Activated T-cell treated with anti-CD3 and anti-CD28 coated beads, Interleukin-2, amount 50 U/mL, for 24 hours (primary cell): ENCODE measurements at places on chromosomes 1 and 21.
A peak's percentile ranks its signal among the peaks of the same experiment; 100 is the strongest.

DNA sequence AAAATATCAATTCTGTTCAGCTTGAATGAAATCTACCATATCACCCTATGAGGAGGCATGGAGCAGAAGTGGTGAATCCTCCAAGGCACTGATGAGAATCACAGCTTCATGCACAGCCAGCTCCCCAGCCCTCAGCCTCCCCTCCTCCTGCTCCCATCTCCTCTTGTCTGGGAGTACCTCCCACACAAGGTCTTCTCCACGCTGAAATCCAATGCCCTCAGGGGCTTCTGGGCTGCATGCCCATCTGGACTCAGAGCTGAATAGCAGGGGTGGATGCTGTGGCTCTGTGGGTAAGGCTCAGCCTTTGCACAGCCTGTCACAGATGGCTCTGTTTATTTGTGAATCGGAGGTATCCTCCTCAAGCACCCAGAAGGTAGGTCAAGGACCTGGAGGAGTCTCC is 48.6 kb downstream of the KCNC4 start:
- DNase-seq, result no peak

DNA sequence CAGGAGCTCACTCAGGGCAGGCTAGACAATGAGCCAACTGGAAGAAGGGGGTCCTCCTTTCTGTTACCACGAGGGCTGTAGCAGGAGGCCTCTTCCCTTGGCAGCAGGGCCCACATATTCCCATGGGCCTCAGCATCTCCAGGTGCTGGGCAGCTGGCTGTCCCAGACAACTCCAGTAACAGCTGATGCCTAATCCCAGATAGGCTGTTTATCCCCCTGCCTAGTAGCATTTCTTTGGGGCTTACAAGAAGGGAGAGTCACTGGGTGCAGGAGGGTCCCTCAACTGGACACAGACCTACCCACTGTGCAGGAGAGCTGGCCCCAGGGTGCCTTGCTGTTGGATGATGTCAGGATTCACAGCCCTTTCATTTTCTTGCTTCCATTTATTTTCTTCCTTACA is 278.2 kb downstream of the DSCAM start:
- DNase-seq, result no peak

DNA sequence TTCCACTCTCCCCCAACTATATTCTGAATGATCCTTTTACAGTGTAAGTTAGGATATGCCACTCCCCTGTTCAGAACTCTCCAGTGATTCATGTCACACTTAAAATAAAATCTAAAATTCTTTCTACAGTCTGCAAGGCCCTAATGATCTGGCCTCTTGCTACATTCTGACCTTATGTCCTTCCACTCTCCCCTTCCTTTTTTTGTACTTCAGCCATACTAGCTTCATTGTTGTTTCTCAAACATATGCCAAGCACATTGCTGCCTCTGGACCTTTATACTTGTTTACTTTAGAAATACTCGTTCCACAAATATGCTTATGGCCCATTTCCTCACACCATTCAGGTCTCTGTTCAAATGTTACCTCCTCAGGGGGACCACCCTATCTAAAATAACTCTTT is 14.8 kb upstream of the PSMA5 start:
- DNase-seq, result no peak

DNA sequence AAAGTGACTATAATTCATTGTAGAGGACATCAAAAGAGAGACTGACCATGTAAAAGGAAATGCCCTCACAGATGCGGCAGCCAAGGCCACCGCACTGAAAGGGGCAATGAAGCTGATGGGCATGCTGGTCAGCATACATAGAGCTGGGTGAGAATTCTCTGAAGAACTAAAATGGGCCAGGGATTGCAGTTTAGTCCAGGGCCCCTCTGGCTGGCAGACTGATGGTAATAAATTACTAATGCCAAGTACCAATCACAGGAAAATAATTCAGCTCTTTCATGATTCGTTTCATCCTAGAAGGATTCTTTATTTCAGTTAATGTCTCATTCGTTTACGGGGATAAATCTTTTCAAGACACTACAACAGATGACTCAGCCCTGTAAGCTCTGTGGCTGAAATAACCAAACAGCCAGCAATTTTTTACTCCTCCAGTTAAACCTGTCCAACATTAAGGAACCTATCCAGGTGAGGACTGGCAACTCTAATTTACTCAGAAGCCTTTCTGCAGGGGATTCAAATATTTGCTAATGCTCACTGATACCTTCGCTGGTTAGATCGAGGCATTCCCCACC is 56.9 kb upstream of the MAP1LC3C start:
- no peak for DNase-seq

- DNase-seq, result no peak
These were observed 820.8 kb downstream of the BRINP3 start for GRCh38 chr1:189656628-189657530.

GRCh38 chr1:203680765-203681164 is 54.1 kb downstream of the ATP2B4 start:
- no peak for DNase-seq

- no peak for DNase-seq
These were observed 514.2 kb upstream of the ZP4 start for GRCh38 chr1:238404921-238405320.

DNA sequence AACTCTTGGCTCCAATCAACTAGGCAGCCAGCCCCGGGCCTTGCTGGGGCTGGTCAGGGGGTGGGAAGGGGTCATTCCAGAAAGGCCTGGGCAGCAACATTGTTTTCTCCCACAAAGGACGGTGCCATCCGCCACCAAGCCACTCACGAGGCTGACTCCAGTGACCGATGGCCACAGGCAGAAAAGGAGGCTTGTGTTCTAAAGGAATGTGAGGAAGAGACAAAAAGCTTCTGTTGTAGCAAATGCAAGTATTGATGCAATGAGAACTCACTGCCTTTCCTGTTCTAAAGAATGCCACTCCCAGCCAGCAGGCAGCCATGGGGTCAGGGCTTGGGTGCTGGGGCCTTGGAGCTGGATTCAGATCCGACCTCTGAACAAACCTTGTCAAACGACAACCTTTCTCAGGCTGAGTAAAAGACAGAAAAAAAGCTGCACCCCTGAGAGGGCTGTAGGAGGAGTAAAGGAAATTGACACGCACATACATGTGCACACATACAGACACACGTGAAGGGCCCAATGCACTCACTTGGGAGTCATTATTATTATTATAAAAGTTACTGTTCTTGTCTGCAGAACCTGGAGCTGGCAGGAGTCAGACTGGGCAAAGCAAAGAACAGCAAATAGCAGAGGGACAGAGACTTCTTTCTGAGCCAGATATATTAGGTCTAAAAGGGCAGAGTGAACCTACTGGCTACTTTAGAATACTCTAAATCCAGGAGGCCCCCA is 13.9 kb upstream of the PRMT2 start:
- no peak for DNase-seq

- no peak for DNase-seq
These were observed 51.4 kb downstream of the ZBTB18 start for GRCh38 chr1:244102468-244102867.

DNA sequence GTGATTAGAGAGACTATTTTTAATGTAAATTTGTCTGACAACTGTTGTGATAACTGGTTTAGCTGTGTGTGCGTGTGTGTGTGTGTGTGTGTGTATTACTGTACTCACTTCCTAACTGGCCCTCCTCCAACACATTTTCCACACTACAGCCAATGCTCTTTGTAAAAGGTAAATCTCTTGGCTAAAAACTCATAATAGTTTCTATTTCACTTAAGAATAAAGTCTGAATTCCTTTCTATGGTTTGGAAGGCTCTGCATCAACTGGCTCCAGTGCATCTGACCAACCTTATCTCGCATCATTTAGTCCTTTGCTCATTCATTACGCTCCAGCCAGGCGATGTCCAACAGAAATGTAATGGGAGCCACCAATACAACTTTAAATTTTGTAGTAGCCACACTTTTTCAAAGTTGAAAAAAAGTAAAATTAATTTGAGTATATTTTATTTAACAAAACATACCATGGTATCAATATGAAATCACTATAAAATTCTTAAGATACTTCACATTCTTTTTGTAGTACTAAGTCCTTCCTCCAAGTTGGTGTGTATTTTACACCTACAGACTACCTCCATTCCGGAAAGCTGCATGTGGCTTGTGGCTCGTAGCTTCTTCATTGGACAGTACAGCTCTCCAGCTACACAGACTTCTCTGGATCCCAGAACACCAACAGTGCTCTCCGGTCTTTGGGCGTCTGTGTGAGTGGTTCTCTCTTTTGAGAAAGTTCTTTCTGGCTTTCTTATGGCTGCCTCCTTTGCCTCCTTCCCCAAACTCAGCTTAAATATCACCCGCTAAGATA is 68.9 kb downstream of the NRIP1 start:
- no peak for DNase-seq

GRCh38 chr1:18079941-18080735 is 27.5 kb upstream of the IGSF21 start:
- no peak for DNase-seq

- DNase-seq, result no peak
These were observed 251.8 kb upstream of the USP24 start for GRCh38 chr1:55466921-55467320.

GRCh38 chr1:177185209-177185608 is 14.5 kb downstream of the BRINP2 start:
- no peak for DNase-seq

- DNase-seq, result no peak
These were observed 68.0 kb upstream of the BACH1 start for GRCh38 chr21:29230551-29231261.

DNA sequence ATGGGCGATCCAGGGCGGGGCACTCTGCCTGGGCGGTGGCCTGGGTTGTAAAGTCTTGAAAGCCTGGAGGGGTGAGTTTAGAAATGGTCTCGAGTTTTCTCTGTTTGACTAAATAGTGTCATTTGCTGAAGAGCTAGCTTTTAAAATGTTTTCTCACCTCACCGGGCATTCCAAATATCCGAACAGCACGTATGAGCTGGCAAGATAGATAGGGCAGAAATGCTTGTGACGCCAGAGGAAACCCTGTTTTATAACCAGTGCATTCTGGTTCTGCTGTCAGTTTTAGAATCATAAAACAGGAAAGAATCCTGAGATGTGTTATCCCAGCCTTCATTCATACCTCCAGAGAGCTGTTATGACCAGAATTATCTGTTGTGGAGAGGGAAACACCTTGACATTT is 725 bp downstream of the RTCA start:
- no peak for DNase-seq

GRCh38 chr1:202760589-202760988 is 47.6 kb downstream of the KDM5B start:
- DNase-seq, result no peak

- DNase-seq, result no peak
These were observed 83.0 kb upstream of the TSPAN2 start for GRCh38 chr1:115172270-115172669.

DNA sequence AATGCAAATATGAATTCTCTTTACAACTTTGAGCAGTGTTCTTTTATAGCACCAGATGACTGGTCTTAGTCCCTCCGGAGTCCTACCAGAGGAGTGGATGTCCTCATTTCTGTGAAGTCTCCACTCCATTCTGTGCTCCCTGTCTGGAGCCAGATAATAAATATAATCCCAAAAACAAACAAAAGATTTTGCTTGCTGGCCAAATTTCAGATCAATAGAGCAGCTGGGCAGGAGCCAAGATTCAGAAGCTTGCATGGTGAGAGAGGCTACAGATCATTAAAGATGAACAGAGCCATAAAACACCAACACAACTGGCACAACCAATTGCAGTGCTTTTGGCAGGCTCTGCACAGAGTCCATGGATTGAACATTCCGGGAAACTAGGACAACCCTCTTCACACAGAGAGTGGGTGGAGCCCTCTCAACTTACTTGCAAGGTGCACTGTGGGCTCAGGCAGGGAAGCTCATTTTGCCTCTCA is 231.5 kb upstream of the SNX7 start:
- no peak for DNase-seq

DNA sequence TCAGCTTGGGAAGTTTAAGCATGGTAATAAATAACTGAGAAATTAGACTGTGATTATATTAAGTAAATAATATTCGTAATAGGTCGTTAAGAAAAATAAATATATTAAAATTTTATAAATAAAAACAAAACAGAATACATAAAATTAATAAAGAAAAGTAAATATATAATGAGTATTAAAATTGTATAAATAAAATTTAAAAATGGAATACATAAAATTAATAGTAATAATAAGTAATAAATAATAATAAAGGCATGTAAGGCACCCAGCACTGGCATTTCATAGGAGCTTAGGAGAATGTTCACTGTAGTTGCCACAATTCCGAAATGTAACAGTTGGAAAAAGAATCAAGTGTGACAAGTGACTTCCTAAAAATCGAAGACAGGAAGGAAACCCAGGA is 45.8 kb upstream of the FHAD1 start:
- DNase-seq, result no peak

GRCh38 chr1:39501666-39502065 is 10.2 kb downstream of the BMP8A start:
- DNase-seq, result no peak

- DNase-seq, result peak; percentile 79
These were observed 9.1 kb downstream of the ITGB2 start for GRCh38 chr21:44911384-44912157.

DNA sequence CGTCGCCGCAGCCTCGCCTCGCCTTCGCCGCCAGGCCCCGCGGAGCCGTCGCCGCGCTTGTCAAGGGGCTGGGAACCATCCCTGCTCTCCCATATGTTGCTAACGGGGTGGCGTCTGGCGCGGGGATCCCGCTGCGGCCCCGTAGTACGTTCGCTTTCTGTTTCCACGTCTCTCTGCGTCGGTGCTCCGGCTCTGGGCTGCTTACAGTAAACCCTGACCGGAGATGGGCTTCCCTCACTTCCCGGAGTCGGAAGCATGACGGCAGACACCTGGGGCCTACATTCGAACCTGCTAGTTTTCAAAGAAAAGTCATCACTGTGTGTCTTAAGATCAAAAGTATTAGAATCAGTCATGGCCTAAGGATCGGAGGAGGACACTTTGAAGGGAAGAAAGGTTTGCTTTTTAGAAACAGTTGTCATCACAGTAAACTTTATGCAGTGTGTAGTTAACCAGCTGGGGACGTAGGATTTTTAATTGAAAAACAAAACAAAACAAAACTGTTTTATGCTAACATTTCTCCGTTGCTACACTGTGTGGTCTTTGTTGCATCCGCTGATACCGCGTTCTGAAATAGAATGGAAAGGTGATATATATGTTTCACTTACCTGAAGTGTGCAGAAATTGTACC is 69.0 kb downstream of the SLC35A3 start:
- peak; percentile 85 for DNase-seq

GRCh38 chr1:55321942-55322341 is 106.8 kb upstream of the USP24 start:
- DNase-seq, result no peak

GRCh38 chr1:45643978-45644377 is 20.1 kb upstream of the CCDC17 start:
- DNase-seq, result no peak

DNA sequence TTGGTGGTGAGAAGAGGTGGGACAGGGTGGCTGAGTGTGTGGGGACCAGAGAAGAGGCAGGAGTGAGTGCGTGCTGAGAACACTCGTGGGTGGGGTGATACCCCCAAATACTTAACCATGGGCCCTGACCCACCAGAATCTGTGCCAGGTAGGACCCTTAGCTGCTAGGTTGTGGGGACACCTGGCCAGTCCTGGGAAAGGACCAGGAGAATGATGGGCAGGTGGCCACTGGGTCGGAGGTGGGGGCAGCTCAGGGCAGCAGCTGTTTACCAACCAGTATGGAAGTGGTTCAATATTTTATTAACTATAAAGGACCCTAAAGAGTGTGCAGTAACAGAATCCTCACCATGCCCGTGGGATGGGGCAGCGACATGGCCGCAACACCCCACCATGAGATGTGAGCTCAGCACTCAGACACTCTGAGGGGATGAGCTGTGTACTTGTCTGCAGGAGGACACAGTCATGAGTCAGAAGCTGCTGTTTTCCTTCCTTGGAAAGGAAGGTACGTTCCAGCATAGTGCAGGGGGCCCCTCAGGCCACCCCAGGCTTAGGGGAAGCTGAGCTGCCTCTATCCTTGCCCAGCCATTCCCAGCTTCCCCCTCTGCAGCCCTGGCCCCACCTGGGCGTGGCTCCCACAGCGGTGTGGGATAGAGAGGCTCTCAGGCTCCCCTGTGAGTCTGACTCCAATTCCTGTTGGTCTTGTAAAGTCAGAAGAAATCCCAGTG is 25.4 kb downstream of the TEX35 start:
- no peak for DNase-seq
